Caco-2 (cell line): ENCODE measurements at places on chromosomes 16 and 17. TPM values are rescaled to one million over a fixed set of nuclear protein-coding genes. Genes with fewer than 3 reads are reported as not detected.

FBXW10 gene
- 0.11 TPM in 1 of 2 replicates, not detected in the other for total RNA-seq

KRT33A gene
- total RNA-seq = not detected in 2 replicates

TNFRSF17 gene
- total RNA-seq = not detected in 2 replicates

CLEC18A gene
- total RNA-seq = 1.3 and 1.6 TPM in 2 replicates

LGALS9 gene
- 2.8 and 3.0 TPM in 2 replicates for total RNA-seq

MEIOC gene
- total RNA-seq = not detected in 2 replicates

NPIPB13 gene
- total RNA-seq = 6.7 and 7.8 TPM in 2 replicates
